ENCODE measurements at places on chromosomes 16 and 17.

DNA sequence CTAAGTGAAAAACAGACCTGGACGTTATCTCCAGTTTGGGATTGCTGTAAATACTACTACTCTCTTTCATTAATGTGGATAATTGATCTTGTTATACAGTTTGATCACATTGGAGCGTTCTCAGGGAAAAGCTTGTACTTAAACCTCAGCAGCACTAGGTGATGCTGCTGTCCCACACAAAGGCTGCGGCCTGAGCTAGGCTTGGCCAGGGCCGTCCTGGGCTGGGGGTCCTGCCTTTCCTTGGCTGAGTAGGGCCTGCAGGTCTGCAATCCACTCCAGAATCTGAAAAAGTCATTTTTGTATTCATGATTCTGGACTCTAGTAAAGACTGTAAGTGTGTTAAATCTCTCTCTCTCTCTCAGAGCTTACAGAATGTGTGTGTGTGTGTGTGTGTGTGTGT is 23.7 kb upstream of the PMFBP1 start:
- no peak for DNase-seq

DNA sequence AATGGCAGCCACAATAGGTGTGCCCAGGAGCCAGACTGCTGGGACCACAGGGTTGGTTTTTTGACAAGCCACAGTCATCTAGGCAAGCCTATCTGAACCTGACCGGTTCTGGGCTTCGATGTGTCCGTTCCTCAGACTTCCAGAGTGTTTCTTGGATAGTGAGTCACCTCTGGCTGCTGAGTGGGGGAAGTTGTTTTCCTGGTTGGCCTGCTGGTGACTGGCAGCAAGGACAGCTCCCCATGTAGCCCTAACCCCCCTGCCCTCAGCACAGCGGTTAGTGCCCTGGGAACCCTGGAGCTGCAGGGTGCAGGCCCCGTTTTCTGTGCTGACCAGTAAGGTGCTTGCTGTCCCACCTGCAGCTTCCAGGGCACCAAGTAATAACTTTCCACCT is 65.5 kb downstream of the PLD6 start:
- DNase-seq: no peak

DNA sequence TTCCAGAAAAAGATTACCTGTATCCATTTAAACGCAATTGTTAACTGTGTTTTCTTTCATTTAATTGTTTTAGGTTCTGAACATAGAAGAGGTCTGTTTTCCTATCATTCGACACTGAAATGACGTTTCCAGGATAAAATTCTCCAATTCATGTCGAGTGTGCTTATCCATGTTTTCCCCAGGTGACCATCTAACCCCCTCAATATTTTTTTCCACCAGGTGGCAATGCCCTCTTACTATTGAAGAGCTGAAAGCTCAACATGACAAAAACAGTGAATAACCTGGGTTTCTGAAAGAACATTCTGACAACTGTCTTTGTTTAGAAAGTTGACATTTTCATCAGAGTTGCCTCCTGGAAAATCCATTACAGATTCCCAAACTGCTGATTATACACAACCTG is 948.7 kb downstream of the KCNJ2 start:
- no peak for DNase-seq

GRCh38 chr16:56994311-56994710 is 5.0 kb downstream of the NLRC5 start:
- no peak for DNase-seq

- DNase-seq: peak; percentile 11
Measured at GRCh38 chr16:17556276-17557052, 85.7 kb upstream of the XYLT1 start.

- DNase-seq: no peak
Measured at GRCh38 chr16:30349675-30350074, 5.4 kb downstream of the CD2BP2 start.

DNA sequence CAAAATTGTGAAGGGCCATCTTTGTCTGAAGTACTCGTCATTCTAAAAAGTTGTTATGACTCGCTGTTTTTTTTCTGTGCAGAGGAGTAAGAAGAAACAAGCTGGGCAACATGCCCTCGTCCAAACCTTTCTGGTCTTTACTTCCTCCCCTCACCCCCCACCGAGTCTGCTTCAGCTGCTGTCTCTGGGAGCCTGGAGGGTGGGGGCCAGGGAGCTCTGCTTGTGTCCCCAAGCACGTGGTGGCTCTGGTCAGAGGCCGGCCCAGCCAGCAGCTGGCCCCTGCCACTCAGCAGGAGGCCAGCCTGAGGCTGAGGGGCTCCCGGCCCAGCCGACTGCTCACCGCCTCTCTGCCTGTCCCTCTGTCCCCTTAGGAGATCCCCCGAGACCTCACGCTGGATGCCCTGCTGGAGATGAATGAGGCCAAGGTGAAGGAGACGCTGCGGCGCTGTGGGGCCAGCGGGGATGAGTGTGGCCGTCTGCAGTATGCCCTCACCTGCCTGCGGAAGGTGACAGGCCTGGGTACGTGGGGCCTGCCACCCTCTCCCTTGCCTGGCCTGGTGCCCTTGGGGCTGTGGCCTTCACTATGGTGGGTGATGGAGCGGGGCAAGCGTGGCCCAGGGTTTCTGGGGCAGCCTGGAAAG is 53.7 kb upstream of the LGALS9 start:
- DNase-seq: no peak

- no peak for DNase-seq
Measured at GRCh38 chr17:8935191-8935590, 30.3 kb downstream of the PIK3R5 start.

DNA sequence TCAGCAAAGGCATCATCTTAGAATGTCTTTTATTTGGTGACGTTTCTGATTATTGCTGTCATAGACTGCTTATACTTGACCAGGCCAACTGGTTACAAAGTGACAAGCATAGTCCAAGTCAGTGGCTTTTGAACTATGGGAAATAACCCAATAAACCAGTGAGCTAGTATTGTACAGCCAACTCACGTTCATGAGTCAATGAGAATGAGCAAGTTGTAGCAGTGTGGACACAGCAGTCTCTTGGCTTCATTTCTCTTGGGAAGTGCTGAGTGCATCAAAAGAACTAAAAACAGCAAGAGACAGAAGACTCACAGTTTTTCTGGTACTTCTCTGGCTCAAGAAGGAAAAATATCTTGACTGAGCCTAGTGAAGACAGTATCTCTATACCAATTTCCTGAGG is 36.9 kb upstream of the CRISPLD2 start:
- no peak for DNase-seq

DNA sequence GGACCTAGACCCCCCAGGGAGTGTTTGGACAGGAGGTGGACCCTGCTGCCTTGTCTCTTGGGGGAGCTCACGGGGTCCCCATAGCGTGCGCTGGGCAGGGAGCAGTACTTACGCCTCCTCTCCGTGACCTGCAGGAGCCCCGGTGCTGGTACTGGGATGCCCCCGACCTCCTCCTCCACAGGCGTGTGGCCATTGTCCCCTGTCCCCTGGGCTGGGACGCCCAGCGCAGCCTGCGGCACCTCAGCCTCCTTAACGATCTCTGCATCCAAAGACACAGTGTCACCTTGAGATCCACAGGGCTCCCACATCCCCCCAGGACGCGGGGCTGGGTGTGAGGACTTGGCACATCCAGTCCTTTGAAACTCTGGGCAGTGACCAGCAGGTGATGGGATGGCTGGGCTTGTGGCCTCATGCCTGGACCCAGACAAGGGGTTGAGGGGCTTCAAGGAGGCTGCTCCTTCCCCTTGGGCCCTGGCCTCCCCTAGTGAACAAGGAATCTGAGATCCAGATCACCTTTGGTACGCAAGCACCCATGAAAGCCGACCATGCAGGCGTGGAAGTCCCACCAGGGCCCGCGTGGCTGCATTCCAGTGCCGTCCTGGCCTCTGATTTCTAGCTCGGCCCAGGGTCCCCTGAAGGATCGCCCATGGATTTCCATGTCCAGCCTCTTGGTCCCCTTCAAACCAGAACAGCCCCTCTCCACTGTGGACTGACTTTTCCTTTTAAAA is 9.9 kb downstream of the DBNDD1 start:
- DNase-seq: no peak

GRCh38 chr17:30249460-30249859 is 14.0 kb upstream of the SLC6A4 start:
- no peak for DNase-seq

DNA sequence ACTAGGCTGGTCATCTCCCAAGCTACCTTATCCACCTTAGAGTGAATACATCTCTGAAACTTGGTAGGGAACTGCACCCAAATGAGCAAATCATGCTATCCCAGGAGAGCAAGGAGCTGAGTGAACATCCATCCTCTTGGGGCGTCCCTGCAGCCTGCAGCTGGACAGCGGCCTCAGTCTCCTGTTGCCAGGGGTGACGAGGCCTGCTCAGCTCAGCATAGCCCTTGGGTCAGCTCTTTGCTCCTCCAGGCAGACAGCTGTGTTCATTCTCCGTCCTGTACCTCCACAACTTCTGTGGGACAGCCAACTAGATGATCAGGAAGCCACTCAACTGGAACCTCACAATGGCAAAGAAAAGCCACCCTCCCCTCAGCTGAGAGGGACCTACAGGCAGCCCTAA is 111.9 kb downstream of the SOCS1 start:
- DNase-seq: no peak

GRCh38 chr17:50638606-50638965 is 3.9 kb downstream of the ABCC3 start:
- no peak for DNase-seq

- no peak for DNase-seq
Measured at GRCh38 chr16:75099075-75099667, 17.4 kb downstream of the LDHD start.

Data from HuH-7.5 (cell line).